ENCODE measurements at places on chromosomes 11 and 22.

DNA sequence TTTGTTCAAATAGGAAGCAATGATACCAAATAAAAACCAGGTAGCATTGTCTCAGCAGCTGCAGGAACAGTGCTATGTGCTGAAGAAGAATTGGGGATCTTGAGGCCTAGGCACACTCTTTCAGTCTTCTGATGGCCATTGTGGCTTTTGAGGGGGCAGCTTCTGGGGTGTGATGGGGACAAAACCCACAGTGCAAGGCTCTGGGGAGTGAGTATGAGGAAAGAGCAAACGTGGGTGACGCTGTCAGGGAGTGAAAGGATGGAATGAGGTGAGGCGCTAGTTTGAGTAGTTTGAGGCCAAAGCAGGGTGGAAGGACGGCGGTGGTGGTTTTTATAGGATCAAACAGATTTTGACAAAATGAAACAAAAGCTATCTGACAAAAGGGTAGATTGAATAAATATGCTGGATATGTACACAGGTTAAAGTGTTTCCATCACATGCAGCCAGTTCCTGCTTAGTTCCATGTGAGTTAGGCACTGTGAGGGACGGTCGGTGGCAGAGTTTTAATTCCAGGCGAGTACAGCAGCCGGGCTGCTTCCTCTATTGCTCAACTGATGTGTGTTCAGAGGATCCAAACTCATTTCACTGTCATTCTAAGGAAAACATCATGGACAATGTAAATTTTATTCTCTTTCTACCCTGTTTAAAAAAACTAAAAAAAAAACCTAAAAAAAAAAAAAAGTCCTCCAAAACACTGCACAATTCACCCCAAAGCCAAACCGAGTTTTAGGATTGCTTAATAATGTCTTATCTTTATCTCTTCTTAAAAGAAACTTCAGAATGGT, 18.9 kb downstream of the ADAMTS15 start:
- DNase-seq: no peak

DNA sequence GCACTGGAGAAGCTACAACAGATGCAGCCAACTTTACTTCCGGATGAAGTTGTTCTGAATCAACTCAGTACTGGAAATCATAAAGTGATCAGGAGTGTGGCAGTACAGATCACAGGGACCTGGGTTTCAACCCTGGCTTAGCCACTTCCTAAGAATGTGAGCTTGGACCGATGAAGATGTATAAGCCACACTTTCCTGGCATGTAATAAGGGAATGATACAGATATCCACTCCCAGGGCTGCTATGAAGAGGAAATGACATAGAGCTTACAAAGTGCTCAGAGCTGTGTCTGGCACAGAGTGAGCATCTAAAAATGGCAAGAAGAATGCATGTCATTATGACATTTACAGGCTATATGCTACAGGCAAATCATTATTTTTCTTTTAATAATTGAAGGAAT, 378.7 kb downstream of the NTM start:
- peak; percentile 83 for DNase-seq

- DNase-seq: peak; percentile 66
These were observed 4.7 kb upstream of the TTC36 start for GRCh38 chr11:118522571-118523072.

DNA sequence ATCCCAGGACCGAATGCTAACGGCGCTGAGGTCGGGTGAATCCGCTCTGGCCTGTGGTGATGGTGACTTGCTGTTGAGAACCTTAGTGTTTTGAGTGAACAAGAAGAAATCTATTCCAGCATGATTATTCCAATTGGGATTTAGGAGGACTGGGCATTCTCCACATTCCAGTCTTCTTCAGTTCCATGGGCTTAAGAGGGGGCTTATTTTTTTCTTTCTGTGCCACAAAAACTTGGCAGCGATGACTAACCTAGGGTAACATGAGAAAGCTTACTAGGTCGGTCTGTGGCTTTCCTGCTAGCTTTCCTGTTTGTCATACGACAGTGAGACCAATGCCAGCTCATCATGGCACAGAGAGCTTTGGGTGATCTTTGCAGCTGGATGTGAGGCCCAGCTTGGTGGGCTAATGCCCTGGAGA, 62.9 kb upstream of the ATXN10 start:
- DNase-seq: peak; percentile 67

DNA sequence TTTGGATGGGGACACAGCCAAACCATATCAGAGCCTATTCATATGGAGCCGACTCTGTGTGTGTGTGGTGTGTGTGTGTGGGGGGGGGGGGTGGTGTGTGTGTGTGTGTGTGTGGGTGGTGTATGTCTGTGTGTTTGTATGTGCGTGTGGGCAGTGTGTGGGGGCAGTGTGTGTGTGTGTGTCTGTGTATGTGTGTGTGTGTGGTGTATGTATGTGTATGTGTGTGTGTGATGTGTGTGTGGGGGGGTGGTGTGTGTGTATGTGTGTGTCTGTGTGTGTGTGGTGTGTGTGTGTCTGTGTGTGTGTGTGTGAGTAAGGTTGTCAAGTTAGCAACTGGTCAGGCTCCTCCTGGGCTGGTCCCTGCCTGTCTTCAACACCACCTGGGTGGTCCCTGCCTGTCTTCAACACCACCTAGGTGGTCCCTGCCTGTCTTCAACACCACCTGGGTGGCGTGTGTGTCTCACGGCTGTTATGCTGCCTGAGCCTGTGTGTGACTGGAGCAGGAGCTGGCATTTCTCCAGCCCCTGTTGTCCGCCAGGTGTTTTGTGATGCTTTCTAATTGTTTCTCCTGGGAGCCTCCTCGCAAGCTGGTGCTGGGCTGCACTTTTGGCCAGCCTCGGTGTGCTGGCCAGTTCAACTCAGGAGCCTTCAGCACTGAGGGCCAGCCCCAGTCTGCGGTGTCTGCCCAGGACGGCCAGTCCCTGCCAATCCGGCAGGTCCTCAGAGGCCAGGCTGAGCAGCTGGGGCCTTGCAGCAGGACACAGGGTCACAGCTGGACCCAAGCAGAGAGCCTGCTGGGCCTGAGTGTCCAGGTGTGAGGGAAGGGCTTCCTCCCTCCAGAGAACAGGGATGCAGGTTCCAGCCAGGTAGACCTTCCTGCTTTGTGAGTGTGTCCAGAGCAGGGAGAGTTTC, 21.5 kb upstream of the PVALB start:
- no peak for DNase-seq

- no peak for DNase-seq
These were observed 129.7 kb downstream of the NCAM1 start for GRCh38 chr11:113090716-113091480.

GRCh38 chr11:61147791-61148620, 13.2 kb downstream of the VPS37C start:
- no peak for DNase-seq
